Airway epithelial cell (primary cell): ENCODE measurements at places on chromosomes 4 and X. TPM values are rescaled to one million over a fixed set of nuclear protein-coding genes. Genes with fewer than 3 reads are reported as not detected.

Gene F8A2
- total RNA-seq, result not detected in 2 replicates

Gene EVC2
- 2.8 and 3.5 TPM in 2 replicates for total RNA-seq

Gene STARD8
- 0.07 TPM in 1 of 2 replicates, not detected in the other for total RNA-seq

Gene KLKB1
- not detected in 2 replicates for total RNA-seq

Gene OCIAD2
- total RNA-seq, result 116 and 147 TPM in 2 replicates

Gene RHOXF2B
- total RNA-seq, result not detected in 2 replicates

Gene MAGEC1
- total RNA-seq, result not detected in 2 replicates

Gene SHROOM2
- 7.9 and 13.0 TPM in 2 replicates for total RNA-seq

Gene PABPC1L2A
- total RNA-seq, result not detected in 2 replicates

Gene SMIM31
- not detected in 2 replicates for total RNA-seq

Gene ARHGAP36
- not detected in 2 replicates for total RNA-seq

Gene FAM47A
- total RNA-seq, result not detected in 2 replicates

Gene GPR173
- 0.28 TPM in 2 replicates for total RNA-seq

Gene SSX2
- total RNA-seq, result not detected in 2 replicates

Gene GSTCD
- total RNA-seq, result 11.1 and 17.9 TPM in 2 replicates

Gene CT45A3
- not detected in 2 replicates for total RNA-seq

Gene SLC34A2
- total RNA-seq, result 0.09 and 0.21 TPM in 2 replicates

Gene GABRG1
- not detected in 2 replicates for total RNA-seq

Gene MAGEA9B
- total RNA-seq, result not detected in 2 replicates

Gene SASH3
- not detected in 2 replicates for total RNA-seq

Gene FAM9C
- total RNA-seq, result not detected in 2 replicates

Gene LNX1
- 3.6 and 5.4 TPM in 2 replicates for total RNA-seq

Gene MOB1B
- 10.2 and 12.2 TPM in 2 replicates for total RNA-seq

Gene GRIA2
- not detected in 2 replicates for total RNA-seq

Gene TIGD4
- total RNA-seq, result 0.14 TPM in 1 of 2 replicates, not detected in the other

Gene ASB11
- total RNA-seq, result not detected in 2 replicates

Gene AMOT
- under 0.01 and 0.07 TPM in 2 replicates for total RNA-seq

Gene IDH3G
- total RNA-seq, result 65.0 and 70.2 TPM in 2 replicates

Gene ARAP2
- 17.8 and 33.4 TPM in 2 replicates for total RNA-seq

Gene RTL5
- 0.09 and 0.28 TPM in 2 replicates for total RNA-seq

Gene TCEAL5
- total RNA-seq, result not detected in 2 replicates
